GM18507 (cell line): ENCODE measurements at places on chromosomes 4 and X.

DNA sequence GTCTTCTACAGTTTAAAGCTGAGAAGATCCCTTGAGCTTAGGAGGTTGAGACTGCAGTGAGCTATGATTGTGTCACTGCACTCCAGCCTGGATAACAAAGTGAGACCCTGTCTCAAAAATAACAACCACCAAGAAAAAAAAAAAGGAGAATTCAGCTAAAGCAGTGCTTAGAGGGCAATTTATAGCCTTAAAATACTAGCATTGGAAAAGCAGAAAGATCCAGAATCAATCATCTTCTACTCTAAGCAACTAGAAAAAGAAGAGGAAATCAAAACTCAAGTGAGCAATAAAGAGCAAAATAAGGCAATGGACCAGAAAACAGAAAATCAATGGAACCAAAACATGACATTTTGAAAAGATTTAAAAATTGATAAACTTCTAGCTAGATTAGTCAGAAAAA, 639 bp upstream of the PI4K2B start:
- DNase-seq: no peak

GRCh38 chr4:15656038-15656470, 897 bp upstream of the FBXL5 start:
- no peak for DNase-seq

DNA sequence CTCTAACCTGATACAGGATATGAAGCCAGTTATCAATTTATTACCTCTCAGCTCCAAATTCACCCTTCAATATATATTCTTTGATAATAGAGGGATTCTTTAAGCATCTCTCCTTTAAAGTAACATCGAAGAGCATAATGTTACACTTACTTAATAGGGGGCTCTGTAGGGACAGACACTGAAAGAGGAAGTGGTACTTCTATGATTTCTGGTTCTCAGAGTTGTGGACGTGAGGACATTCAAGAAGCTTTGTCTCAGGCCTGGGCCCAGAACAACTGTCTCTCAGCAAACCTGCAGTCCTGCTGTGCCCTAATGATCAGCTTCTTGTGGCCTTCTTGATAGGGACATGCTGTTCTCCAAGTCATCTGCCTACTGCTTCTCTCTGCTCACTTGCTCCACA, 4.2 kb upstream of the ZXDB start:
- DNase-seq: no peak

DNA sequence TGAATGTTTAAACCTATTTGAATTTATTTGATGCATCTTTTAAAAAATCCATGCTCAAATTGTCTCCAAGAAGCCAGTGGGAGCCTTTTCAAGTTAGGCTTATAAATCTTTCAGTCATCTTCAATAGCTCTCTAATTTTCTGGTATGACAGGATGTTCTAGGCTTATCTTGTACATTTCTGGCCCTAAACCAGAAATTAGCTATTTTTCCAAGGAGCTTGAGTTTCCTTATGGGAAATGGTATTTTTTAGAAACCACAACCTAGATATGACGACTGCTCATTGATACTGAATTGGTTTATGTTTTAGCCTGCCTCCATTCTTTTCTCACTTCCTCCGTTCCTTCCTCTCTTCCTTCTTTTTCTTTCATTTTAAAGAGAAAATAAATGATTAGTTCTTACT, 172.3 kb downstream of the SPRY1 start:
- no peak for DNase-seq

- no peak for DNase-seq
Observed at GRCh38 chr4:124515591-124515990, 196.9 kb downstream of the ANKRD50 start.

DNA sequence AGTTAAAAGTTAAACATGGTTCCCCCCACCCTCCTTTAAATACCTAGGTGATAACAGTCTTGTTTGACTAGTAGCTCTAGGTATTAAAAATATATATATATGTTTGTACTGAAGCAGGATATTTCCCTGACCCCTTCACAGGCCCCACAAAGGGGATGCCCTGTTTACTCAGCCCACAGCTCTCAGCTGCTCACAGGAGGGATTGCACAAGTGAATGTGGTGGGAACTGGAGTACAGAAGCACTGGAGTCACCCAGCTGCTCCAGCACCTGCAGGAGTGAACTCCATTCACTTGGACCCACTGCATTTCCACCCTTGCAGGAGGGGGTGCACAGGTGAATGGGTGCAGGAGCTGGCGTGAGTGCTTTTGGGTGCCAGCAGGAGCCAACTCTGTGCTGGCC, 99.3 kb upstream of the TLR3 start:
- DNase-seq: no peak

- no peak for DNase-seq
Observed at GRCh38 chr4:89121387-89122068, 10.2 kb downstream of the TIGD2 start.

- no peak for DNase-seq
Observed at GRCh38 chr4:88729146-88729760, 31.6 kb upstream of the NAP1L5 start.

DNA sequence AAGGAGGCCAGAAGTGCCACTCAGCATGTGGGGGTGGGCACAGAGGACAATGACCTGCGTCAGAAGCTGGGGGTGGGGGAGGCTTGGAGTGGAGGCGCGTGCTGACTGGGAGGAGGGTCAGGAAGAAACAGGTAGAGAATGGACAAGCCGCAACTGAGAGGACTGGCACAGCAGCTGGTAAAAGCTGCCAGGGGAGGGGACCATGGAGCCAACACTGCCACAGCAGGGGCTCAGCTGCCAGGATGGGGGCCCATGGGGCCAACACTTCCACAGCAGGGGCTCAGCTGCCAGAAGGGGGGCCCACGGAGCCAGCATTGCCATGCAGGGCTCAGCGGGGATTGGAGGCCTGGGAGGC, 19.1 kb downstream of the RNF212 start:
- DNase-seq: no peak

GRCh38 chr4:14810121-14810520, 192.2 kb upstream of the CPEB2 start:
- no peak for DNase-seq

DNA sequence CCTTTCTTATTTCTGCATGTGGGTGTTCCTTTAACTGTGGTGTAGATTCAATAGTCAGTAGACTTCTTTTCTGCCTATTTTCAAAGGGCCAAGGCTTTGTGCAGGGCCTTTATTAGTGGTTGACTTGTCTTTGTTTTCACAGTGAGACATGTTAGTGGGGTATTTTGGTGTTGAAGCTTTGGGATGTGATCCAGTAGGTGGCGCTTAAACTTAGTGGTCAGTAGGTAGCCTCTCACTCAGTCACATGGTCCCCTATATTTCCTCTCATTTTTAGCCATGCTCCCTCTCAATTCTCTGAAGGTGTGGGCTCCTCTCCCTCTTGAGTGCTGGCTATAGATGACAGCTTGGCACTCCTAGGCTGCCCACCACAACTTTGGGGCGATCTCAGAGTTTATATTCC, 23.4 kb upstream of the SLC10A7 start:
- no peak for DNase-seq

- no peak for DNase-seq
Observed at GRCh38 chrX:115889121-115889890, 281.2 kb upstream of the AGTR2 start.

DNA sequence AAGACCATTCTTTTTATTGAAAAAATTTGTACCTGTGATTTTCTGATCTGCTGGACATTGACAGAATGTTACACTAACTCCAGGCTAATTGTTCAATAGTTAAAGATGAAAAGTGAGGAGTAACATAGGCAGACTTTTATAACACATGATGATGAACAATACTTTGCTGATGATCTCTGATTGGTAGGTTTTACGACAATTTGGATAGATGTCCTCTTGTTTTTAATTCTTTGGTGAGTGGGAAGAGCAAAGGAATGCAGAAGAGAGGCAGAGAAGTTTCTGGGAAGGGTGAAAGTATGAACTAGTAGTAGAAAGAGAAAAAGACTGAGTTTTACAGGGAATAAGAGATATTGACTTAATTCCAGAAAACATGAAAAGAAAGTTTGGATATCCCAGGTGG, 267.3 kb upstream of the HAND2 start:
- DNase-seq: no peak

- DNase-seq: no peak
Observed at GRCh38 chr4:149343614-149344013, 472.0 kb downstream of the IQCM start.

DNA sequence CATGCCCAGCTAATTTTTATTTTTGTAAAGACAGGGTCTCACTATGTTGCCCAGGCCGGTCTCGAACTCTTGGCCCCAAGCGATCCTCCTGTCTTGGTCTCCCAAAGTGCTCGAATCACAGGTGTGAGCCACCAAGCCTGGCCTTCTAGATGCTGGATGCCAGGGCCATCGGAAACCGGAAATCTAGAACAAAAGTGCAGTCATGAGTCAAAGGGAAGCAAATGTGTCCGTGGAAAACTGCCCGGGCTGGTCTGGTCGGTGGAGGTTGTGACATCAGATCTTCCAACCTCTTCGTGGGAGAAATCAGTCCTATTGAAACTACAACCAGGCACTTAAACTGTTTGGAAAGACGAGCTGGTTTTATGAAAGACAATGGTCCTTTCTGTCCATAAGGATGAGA, 92.3 kb upstream of the SHOX start:
- DNase-seq: no peak

- no peak for DNase-seq
Observed at GRCh38 chrX:150566734-150567182, 1.7 kb upstream of the MTM1 start.

DNA sequence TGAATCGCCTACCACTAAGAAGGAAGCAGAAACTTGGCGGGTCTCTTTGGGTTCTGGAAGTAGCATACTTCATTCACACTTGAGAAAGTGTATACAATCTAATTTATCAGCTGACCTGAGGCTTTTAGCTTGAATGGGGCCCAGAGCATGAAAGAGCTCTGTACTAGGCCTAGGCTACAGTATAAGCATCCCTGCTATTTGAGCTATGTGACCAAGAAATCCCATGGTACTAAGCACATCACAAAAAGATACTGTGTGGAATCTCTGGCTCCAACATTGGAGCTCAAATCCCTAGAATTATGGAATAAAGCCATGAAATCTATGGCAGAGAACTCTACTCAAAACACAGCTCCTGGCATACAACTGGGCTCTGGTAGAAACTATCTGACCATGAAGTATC, 43.9 kb upstream of the CCDC149 start:
- no peak for DNase-seq

GRCh38 chrX:102837847-102838246, 99.2 kb upstream of the RAB40AL start:
- no peak for DNase-seq

- no peak for DNase-seq
Observed at GRCh38 chrX:20639115-20639514, 372.4 kb upstream of the RPS6KA3 start.

DNA sequence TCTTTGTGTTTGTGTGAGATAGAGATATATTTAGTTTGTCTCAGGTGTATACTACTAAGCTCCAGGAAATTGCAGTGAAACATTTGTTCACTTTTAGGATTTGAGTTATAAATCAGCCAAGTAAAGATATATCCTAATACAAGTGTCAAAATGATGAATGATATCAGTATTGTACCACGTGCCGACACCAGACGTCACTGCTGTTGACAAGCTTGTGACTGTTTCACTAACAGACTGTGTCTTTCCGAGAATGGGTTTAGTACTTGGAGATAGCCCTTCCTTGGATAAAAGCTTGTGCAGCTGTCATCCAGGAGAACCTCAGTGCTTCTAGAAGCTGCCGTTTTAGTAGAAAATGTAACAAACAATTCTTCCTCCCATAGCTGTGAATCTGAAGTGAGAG, 343.3 kb downstream of the FBXO8 start:
- no peak for DNase-seq

GRCh38 chrX:87788976-87789375, 271.4 kb downstream of the KLHL4 start:
- no peak for DNase-seq
